ENCODE measurements at places on chromosomes 1 and 21.

GRCh38 chr1:51215169-51215568, 20.9 kb upstream of the RNF11 start:
- no peak for DNase-seq

DNA sequence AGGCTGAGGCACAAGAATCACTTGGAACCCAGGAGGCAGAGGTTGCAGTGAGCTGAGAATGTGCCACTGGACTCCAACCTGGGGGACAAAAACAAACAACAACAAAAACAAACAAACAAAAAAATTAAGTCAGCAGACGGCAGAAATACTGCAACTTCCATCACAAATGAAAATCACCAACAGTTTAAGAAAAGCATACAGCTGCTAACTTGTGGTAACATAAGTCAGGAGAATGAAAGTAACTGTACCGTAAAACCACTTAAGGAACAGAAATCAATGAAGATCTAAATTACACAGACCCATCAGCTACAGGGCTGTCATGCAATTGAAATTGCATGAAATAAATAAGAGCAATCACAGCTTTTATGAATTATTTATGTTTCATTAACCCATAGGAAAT, 25.0 kb downstream of the MCOLN2 start:
- no peak for DNase-seq

DNA sequence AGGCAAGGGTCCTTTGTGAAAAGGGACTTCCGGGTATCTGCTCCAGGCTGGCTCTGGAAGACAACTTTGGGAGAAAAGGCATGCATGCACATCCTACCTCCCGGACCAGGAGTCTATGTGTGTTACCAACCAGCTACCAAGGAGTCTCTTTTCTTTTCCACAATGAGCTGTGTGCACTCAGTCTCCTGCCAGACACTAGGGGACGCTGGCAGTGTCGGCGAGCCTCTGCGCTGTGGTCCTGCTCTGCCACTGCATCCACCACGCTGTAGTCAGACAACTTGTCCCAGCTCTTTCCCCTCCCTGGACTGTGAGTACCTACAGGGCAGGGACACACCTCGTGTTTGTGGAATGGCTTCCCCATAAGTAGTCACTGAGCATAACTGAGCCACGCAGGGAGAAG, 5.1 kb upstream of the SSR2 start:
- no peak for DNase-seq

DNA sequence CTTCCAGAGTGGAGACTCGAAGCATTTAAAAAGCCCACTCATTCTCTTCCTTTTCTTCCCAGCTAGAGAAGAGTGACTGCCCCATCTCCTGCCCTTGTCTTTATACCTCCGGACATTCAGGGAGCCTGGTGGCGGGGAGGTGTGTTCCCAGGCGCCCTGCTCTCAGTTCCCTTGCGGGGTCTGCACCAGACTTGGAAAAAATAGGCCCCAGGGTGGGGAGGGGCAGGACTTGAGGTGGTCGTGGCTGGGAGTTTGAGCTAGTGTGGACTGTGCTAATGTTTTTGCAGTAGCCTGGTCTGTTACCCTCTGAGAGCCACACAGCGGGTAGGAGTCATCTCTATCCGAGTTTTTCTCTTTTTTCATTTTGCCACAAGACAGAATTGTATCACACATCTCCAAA, 139.1 kb downstream of the PEX14 start:
- no peak for DNase-seq

DNA sequence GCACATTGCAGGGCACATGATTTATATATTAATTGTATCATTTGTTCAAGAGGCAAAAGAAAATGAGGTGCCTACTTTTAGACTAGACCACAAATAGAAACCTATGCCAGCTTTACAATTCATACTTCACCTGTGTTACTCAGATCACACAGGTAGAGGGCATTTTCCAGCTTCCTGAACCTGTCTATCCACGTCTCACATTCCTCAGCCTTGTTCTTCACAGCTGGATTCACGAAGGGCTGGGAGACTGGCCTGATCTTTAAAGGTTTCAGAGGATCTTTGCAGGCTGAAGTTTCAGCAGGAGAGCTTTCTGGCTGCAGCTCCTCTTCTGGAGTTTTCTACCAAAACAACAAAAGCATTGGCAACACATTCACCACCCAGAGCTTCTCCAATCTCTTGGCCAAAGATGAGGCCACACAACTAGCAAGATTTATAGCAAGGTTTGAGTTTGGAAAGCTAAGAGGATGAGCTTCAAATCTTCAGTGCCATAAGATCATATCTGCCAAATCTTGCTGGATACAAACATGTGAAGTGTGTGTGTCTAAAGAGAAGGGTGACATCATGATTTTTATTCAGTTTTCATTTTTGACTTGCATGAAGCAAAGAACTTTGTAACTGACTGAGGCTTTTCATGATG, 71.0 kb upstream of the CYP2J2 start:
- no peak for DNase-seq

DNA sequence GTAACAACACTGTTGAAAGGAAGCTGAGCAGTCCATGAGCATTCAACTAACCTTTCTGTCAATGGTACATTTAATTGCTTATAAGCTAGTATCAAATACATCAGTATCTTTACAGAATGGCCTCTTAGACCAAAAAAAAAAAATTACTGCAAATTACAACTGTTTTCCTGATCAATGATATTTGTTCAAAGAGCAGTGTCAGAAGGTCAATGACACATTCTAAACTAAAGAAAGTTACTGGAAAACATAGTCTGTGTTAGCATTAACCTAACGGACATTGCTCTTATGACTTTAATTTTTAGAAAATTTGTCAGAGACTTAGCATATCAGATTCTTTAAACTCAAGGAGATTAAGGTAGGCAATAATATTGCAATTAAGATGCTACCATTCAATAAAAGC, 162.5 kb downstream of the KCNT2 start:
- no peak for DNase-seq

Measured in fibroblast of the conjunctiva (primary cell).